ENCODE measurements at places on chromosomes 5 and 9.

DNA sequence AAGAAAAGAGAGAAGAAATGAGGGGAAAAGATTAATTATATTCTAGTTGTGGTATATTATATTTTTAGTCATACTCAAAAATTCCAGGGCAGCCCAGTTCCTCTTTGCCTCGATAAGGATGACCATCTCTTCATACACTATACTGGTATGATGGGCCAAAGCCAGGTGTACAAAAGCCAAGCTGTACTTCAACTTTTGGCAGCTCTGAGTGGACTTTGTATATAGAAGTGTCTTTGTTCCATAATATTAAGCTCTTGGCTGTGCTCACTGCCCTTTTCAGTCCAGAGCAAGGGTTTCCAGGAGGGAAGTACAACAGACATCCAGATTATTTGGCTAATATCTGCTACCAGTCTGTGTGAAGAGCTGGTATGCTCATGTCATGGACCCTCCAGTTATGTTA is 934.3 kb upstream of the CDH10 start:
- no peak for DNase-seq

- no peak for DNase-seq
These were observed 522.9 kb upstream of the DAB2 start for GRCh38 chr5:39947657-39948056.

DNA sequence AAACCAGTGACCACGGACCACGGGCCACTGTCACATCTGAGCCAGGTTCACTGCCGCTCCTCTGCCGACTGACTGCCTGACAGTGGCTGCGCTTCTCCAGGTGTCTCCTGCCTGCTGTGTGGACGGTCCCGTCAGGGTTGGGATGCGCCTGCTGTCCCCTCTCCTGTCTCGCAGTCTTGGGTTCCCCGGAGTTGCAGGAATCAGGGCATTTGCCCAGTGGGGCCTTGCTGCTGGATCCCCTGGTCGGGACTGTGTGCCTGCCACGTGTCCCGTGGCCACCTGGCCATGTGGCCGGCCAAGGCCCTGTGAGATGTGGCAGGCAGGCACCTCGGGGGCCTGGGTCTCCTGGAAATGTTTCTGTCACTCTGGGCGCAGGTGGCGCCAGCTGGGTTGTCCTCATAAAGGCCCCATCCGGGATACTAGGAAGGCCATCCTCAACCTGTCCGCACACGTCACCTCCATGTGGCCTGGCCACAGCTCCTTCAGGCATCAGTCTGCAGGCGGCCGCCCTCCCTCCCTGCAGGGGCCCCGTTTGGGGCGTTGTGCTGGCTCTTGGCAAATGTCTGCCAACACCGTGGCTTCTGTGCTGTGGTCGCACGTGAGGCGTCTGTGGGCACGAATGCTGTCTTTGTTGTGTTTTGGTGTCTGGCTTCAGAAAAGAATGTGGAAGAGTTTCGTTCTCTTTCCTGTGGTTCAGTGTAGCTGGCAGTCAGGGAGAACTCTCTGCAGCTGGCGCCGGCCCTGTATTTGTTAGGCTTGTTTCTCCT is 6.4 kb upstream of the TOR4A start:
- no peak for DNase-seq

- no peak for DNase-seq
These were observed 1902.2 kb upstream of the C9orf72 start for GRCh38 chr9:29475471-29475870.

DNA sequence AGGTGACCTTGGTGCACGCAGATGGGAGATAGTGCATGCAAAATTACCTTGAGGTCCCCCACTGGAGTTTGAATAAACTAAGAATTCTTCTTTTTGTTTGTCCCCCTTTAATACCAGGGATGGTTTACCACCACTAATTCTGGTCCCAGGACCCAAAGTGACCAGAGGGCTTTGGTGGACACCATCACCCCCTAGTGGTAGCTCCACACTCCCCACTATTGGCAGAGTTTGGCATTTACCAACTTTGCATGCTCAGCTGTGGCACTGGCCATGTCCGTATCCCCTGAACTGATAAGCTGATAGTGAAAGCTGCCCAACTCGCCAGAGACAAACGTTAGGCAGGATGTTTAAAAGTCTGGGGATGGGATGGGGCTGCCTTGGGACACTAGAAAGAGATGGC is 3.3 kb downstream of the ASTN2 start:
- DNase-seq, result no peak

DNA sequence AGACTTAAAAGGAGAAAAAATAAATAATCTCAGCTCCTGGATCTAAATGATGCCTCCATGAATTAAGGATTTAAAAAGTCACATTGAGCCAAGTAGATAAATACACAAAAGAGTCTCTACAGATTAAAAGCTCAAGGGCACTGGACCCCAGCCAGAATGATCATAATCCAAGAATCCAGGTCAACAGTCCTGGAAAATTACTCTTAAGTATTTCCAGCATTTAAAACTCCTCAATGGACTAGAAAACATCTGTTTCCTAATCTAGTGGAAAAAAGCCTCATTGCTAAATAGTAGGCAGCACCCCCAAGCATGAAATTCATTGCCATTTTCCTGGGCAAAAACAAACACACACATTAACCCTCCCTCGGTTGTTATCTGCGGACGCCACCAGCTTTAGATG is 96.8 kb downstream of the FRMD3 start:
- DNase-seq, result no peak

- DNase-seq, result no peak
These were observed 2.0 kb upstream of the UAP1L1 start for GRCh38 chr9:137075275-137075775.

DNA sequence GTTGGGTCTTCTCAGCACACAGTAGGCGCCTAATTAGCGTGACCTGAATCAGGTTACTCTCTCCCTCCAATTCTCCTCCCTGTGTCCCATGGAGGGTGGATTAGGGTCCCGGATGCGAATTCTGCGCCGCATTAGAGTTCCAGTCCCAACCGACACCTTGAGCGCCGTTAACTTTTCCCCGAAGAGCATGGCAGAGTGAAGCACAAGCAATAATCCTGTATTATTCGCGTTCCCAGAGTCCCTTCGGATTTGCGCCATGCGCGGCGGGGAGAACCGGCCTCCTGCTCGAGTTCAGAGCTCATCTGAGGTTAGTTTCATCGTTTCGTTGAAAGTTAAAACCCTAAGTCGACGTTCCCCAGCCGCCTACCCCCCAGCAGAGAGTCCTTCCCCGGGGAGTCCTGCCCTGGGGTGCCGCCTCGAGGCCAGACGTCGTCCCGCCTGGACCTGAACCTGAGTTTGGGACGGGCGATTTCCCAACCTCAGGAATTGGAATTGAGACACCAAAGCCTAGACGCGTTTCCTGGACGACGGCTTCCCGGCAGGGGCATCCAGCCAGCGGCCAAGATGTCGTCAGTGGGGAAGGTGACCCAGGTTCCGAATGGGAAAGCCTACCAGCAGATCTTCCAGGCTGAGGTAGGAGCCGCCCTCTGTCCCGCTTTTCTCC is at the start of gene CCDC180:
TSS of gene CCDC180 (plus strand) at position 160 of the 664 bp plus-strand sequence. CDS start at position 565, 405 bp downstream.
- DNase-seq, result no peak
